ENCODE measurements at places on chromosomes 1 and 21.

DNA sequence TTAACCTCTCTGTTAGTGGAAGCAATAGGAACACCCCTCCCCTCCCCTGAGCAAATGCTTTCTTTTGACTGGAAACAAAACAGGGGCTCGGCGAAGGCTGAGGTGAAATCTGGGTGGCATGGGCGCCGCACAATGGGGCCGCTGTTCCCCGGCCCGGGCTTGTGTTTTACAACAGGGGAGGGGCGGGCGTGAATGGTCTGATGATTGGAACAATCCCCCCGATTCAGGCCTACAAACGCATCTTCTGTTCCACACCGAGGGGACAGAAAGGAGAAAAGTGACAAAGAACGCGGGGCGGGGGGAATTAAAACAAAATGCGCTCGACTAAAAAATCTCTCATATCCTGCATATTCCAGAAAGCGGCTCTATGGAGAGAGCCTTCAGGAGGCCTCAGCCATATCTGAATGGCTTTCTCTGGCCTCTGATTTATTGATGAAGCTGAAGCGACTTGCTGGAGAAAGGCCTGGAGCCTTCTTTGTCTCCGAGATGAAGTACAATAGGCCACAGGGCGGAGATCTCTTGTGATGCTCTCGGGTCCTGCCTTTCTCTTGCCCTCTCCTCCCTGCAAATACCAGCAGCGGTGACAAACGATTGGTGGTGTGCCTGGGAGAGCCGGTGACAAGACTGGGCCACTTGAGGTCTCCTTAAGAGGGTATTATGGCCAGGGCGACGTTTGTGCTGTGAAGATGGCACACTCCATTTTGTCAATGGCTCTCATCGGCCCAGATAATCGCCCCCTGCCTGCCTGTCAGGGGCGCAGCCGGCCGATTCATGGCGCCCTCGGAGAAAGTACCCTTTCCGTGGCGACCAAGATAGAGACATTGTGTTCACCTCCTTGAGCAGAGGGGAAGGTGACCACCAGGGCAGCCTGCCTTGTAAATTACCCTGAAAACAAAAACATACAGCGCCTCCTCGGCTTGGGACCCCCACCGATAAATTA lies 47.1 kb upstream of the OLIG2 start:
- DNase-seq, result no peak

DNA sequence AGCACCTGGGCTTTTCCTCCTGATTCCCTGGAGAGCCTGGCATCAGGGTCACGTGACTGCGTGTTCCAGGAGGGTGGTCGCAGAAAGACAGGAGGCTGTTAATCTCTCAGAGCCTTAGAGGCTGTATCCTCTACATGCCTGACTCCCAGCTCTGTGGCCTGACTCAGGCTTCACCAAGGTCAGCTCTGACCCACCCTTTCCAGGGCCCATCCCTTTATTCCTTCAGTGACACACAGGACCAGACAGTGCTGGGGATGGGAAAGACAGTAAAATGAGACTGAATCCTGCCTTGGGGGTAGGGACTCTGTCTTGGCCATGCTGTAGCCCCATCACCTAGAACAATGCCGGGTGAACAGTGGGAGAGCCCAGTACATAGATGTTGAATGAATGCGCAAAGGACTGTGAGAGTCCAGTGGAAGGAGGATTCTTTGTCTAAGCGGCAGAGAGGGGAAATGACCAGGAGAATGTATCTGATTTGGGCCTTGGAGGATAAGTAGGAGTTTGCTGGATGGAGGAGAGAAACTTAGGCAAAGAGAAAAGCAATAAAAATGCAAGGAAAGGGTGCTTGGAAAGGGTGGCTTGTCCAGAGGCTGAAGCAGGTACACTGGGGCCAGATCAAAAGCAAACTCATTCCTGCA lies 33.0 kb downstream of the EPHX1 start:
- no peak for DNase-seq

DNA sequence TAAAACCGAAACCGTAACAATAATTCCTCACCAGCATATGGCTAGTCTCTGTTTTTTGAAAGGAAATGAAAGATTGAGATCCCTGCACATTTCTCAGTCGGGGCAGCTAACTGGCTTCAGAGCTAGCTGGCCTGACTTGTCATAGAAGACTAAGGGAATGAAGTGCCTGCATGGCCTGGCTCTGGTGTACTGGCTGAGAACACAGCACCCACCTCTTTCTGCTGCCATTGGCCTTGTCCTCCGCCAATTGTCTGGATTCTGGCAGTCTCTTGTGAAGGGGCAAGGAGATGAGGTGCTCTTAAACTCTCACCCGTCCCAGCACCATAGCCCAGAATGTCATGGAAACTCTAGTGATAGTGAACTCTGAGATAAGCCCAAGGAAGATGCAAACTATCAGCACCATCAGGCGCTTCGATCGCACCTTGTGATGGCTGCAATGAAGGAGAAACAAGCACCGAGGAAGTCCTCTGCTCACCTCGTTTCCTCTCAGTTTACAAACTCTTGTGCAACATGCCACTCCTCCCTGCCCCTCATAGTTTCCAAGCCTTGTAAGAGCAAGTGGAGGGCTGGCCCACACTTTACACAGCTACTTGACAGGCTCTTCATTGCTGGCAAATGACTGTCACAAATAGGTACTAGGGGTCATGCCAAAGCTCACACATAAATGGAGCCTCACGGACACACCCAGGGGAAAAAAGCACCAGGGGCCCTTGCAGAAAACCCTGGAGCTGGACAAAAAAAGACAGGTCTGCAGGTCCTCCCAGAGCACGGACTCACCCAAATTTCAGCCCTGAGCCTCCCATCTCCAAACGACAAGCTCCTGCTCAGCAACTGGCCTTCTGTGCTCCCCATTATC lies 16.4 kb downstream of the INPP5B start:
- DNase-seq, result peak; percentile 42

DNA sequence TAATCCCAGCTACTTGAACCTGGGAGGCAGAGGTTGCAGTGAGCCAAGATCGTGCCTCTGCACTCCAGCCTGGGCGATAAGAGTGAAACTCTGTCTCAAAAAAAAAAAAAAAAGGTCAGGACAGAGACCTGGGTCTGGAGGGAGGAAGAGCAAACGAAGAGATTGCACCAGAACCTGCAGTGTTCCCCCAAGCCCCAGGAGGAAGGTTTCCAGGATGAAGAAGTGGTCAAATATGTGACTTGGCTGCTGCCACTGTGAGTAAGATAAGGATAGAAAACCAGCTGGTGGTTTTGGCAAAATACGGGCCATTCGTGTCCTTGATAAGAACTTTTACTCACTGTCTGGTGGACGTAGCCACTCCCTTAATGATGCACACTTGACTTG lies 42.2 kb downstream of the CLDN14 start:
- DNase-seq, result no peak

GRCh38 chr1:59605184-59605583 lies 209.6 kb upstream of the HOOK1 start:
- no peak for DNase-seq

- no peak for DNase-seq
Observed at GRCh38 chr1:211705467-211706091, 30.2 kb upstream of the NEK2 start.

GRCh38 chr1:201877877-201878401 lies 10.8 kb upstream of the SHISA4 start:
- peak; percentile 44 for DNase-seq

- no peak for DNase-seq
Observed at GRCh38 chr1:186806477-186806876, 22.3 kb upstream of the PLA2G4A start.

DNA sequence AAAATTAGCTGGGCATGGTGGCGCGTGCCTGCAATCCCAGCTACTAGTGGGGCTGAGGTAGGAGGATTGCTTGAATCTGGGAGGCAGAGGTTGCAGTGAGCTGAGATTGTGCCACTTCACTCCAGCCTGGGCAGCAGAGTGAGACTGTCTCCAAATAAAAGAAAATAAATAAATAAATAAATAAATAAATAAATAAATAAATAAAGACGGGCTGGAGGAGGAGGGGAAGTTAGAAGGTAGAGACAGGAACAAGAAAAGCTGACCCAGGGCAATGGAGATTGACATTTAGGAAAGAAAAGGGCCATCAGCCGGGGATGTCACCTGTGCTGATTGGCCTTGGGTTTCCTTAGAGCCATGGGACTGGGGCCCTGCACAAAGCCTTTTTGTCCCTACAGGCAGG lies 153.7 kb upstream of the IGSF21 start:
- DNase-seq, result no peak
